ENCODE measurements at places on chromosomes 11 and 22.

GRCh38 chr11:33618956-33619355 lies 81.7 kb downstream of the C11orf91 start:
- no peak for DNase-seq

DNA sequence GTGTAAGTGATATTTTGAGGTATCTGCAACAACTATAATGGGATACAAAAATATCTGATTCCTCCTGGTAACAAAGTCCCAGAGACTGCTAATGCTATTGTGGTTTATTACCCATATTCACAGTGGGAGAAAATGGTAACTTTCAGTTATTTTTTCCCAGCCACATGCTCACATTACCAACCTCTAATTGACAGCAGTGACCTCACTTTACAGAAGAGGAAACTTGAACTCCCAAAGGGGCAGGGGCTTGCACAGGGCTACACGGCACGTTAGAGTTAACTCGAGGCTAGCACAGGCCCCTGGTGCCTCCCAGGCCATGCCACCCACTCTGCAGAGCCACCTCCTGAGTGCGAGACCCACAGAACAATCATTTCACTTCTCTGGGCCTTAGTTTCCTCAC lies 132.4 kb downstream of the TENM4 start:
- no peak for DNase-seq

GRCh38 chr11:31433851-31434250 lies 64.2 kb downstream of the DNAJC24 start:
- DNase-seq: no peak

DNA sequence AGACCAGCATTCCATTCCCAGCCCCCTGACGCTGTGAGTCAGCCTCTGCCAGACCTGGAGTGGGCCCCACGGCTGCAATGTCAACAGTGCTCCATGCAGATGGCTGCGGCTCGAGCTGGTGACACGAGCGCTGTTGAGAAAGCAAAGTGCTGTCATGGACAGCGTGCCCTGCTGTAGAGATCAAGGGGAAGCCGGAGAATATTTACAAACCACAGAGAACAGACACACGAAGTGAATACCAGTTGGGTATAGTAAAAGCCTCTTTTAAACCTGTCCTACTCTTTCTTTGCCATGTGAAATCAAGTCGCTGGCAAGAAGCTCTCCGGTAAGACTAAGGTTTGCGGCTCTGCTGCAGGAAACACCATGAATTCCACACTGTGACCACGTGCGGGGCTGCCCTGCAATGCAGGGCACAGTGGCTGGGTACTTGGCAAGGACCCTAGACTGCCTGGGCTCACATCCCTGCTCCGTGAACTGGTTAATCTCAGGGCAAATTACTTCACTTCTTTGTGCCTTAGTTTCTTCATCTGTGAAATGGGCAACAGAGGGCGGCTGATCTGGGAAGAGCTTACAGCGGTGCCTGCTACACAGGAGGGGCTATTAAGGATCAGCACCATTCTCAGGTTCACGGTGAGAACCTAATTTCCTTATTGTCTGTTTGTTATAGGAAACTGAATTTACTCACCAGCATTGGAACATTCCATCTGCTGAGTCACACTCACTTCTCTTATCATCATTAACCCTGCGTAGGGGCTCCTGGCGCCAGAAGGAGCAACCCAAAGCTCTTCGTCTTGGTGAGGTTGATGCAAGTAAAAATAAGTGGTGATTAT lies 27.8 kb upstream of the ELFN2 start:
- peak; percentile 59 for DNase-seq

Data from fibroblast of skin of left quadriceps (primary cell).